ENCODE measurements at places on chromosomes 3 and 15.

DNA sequence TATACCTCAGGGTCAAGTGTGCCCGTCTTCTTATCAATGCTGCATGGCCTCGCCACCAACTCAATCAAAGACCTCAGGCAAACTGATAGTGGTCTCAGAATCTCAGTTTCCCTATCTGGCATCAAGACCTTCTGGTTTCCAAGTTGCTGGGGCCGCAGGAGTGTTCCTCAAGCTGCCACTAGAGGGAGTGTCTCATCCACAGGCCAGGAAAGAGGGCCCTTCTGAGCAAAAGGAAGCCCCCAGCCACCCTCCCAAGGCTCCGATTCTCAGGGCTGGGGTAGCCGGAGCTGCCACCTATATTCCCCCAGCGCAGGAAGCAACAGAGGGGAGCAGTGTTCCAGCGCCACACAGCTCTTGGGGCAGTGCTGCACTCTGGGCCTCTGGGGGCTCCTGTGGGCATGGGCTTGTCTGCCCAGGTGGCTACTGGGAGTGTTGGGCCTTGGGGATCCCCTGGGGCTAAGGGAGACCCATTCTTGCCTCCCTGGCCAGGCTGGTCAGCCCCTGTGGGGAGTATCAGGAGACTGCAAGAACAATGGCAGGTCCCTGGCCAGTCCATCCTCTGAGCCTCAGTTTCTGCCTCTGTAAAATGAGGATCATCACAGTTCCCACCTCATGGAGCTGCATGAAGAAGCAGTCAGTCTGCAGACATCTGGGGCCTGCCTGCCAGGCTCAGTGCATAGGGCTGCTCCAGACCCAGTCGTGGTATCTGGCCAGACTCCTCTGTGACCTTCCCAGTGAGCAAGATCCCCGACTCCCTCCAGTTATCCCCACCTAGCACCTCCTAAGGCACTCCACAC, 23.4 kb upstream of the SEC13 start:
- peak; percentile 50 for DNase-seq

- DNase-seq: peak; percentile 54
Observed at GRCh38 chr3:122938783-122939425, 88.7 kb downstream of the SEMA5B start.

DNA sequence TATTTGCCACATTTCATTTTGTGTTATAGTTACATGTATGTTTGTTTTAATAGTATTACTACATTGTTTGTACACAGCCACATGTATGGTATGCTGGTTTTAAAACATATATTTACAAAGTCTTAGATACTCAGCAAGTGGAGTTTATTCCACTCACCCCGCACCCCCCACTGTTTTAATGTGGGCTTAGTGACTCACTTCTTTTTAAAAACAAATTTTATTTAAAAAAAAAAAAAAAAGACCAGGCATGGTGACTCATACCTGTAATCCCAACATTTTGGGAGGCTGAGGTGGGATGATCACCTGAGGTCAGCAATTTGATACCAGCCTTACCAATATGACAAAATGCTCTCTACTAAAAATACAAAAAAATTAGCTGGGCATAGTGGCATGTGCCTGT, 26.9 kb upstream of the TJP1 start:
- peak; percentile 54 for DNase-seq

GRCh38 chr3:139310474-139310933, 33.3 kb upstream of the MRPS22 start:
- peak; percentile 83 for DNase-seq

DNA sequence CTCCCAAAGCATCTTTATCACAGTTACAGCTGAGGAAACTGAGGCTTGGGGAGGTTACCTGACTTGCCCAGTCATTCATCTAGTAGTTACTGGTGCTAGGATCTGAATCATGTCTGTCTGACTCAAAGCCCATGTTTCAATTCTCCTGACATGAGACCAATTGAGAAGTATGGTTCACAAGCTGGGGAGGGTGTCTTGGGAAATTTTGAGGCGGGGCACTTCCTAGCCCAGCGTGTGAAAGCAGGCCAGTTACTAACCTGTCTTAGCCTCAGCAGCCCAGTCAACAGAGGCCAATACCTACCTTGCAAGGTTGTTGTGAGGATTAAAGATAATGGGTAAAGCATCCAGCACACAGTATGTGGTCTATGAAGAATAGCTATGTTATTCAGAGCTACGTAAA, 37.0 kb downstream of the CLDN18 start:
- DNase-seq: peak; percentile 10

DNA sequence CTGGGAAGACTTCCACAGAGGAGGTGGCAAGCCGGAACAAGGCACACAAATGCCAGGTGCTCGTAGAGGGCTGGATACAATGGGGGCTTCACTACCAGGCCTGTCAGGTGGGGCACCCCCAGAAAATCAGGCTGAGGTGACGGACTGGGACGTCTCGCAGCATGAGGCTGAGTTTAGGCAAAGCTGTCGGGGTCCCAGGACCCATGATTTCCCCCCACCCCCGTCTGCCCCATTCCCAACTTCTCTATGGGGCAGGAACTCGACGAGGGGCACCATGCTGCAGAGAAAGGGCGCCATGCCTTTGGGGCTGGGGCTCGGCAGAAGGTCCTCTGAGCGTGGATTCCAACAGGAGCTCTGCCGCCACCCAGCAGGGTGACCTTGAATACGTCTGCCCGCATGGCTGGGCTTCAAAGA, 65.7 kb upstream of the HES1 start:
- no peak for DNase-seq
